ENCODE measurements at places on chromosomes 11 and 22. TPM values are rescaled to one million over a fixed set of nuclear protein-coding genes. Genes with fewer than 3 reads are reported as not detected.

- DNase-seq, result no peak
These were observed 20.8 kb downstream of the IL10RA start for GRCh38 chr11:118007040-118007439.

DNA sequence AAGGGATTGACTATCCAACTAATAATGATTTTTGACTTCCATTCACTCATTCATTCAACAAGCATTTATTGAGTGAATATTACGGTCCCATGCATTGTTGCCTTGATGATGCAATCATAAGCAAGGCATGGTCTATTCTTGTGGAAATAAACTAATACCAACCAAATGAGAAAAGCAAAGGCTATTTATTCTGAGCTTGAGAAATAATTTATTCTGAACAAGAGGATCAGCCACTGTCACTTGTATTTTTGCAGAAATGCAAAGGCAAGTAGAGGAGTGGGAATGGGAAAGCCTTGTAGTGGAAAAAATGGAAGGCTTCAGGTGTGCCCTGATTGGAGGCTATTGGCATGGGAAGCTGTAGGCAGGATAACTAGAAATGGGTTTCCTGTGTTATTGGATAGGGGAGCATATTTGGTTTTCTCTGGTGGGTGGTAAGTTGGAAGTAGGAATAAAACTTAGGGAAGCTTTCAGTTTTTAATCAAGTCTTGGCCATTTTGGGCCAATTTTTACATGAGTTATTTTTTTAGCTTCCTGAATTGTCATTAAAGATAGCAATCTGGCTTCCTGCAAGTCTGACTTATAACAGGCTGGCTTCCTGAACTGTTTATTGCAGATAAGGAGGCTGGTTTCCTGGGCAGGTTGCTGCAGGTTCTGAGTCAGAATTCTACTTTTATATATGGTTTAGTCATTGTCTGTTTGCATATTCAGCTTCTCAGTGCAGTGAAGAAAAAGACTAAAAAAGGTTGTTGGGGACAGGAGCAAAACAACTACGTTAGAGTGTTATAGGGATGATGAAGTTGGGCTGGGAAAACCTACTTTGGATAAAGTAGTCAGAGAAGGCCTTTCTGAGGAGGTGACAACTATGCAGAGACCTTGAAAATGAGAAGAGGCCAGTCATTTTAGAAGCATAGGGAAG lies 106.7 kb downstream of the APIP start:
- DNase-seq, result no peak

DNA sequence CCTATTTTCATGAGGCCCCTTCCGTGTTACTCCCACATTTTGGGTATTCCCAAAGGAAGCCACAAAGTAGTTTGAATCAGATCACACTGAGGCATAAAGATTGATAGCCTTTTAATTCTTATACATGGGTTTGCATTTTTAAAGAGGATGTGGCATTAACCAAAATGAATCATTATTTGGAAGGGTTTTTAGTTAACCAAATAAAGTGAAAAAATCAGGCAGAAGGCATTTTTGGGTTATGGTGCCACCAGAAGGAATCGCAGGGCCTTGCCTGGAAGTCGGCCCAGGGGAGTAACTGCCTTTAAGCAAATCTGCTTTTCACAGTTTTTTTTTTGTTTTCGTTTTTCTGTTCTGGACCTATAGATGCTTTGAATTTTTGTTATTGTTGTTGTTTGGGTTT lies 55.4 kb downstream of the HSD17B12 start:
- DNase-seq, result no peak

- no peak for DNase-seq
These were observed 36.5 kb downstream of the APOL1 start for GRCh38 chr22:36289406-36289870.

FOLR2 gene
- polyA plus RNA-seq, result 44.4 TPM

GRCh38 chr11:10864688-10865087 lies 6.8 kb upstream of the ZBED5 start:
- DNase-seq, result no peak

DNA sequence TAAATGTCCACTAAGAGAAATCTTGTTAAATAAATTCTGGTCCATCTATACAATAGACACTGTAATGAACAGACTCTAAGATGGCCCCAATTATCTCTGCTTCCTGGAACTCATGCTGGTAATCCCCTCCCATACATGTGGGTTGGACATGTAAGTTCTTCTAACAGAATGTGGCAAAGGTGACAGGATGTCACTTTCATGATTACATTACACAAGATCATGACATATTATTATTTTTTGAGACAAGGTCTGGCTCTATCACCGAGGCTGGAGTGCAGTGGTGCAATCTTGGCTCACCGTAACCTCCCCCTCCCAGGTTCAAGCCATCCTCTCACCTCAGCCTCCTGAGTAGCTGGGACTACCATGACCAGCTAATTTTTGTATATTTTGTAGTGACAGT lies 14.6 kb upstream of the NDUFC2 start:
- DNase-seq, result no peak

- peak; percentile 55 for DNase-seq
These were observed 142.7 kb upstream of the CTSC start for GRCh38 chr11:88480223-88480622.

ANKK1 gene
- 0.11 TPM for polyA plus RNA-seq

HTR3B gene
- polyA plus RNA-seq, result not detected

GRCh38 chr11:128921793-128922192 lies 20.9 kb downstream of the TP53AIP1 start:
- DNase-seq, result no peak

GRCh38 chr11:110778343-110778742 lies 66.1 kb upstream of the ARHGAP20 start:
- no peak for DNase-seq
